ENCODE measurements at places on chromosomes 16 and 17. TPM values are rescaled to one million over a fixed set of nuclear protein-coding genes. Genes with fewer than 3 reads are reported as not detected.

The NPIPA8 gene
- 16.7 TPM for total RNA-seq

The MYH1 gene
- total RNA-seq, result not detected

The SLC5A11 gene
- total RNA-seq, result 0.07 TPM

The SLC52A1 gene
- total RNA-seq, result 1.3 TPM

The RNF222 gene
- total RNA-seq, result 0.07 TPM

The NSF gene
- total RNA-seq, result 23.8 TPM

The KRTAP4-4 gene
- not detected for total RNA-seq

Data from GM23338 (cell line).